ENCODE measurements at places on chromosomes 1 and 21.

GRCh38 chr1:22100168-22100567 lies 42.7 kb downstream of the WNT4 start:
- no peak for DNase-seq

DNA sequence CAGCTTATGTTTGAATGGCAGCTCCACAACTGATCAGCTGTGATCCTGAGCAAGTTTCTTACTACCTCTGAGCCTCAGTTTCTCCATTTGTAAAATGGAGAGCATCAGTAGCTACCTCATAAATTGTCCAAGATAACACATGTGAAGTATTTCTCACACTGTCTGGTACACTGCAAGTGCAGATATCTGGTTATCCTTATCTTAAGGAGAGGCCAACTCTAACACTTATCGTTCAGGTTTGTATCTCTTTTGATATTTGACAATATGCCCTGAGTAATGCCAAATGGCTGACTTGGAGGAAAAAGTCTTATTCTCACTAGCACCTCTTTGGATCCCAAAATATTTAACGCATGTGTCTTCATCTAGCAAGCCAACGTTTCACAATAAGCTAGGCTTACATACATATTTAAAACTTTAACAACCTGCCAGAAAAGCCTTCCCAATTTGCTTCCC lies 2.7 kb downstream of the CSRP1 start:
- DNase-seq, result no peak

GRCh38 chr1:39852214-39852791 lies 31.0 kb downstream of the TRIT1 start:
- no peak for DNase-seq

- no peak for DNase-seq
These were observed 70.4 kb downstream of the UBR4 start for GRCh38 chr1:19139711-19140110.

- no peak for DNase-seq
These were observed 9.7 kb downstream of the SOAT1 start for GRCh38 chr1:179303200-179303785.

DNA sequence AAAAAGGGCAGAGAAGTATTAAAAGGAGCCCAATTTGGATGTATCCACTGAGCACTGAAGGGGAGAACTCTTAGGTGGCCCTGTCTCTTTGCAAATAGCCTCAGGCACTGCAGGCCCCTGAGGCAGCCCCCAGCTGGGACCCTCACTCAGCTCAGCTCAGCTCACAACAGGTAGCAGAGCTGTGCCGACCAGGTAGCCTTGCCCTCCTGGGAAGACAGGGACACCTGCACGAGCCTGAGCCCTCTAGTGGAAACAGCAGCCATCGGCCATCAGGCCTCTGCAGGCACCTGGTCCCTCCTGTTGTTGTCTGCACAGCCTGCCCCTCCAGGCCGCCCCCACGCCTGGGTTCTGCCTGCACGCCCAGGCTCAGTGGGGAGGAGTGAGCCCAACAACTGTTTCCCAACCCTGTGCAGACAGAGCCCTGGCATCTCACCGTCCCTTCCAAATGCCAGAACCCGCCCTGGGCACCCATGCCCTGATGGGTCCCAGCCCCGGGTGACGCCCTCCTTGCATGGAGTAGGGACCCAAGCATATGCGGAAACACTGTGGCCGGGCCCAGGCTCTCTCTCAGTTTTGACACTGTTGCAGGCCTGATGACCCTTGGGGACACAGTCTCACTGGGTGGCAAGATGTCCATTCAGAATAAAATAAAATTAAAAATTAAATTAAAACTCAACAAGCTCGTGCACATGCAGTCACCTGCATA lies 60.0 kb upstream of the AJAP1 start:
- no peak for DNase-seq

GRCh38 chr1:71364236-71364635 lies 283.4 kb upstream of the ZRANB2 start:
- DNase-seq, result no peak

DNA sequence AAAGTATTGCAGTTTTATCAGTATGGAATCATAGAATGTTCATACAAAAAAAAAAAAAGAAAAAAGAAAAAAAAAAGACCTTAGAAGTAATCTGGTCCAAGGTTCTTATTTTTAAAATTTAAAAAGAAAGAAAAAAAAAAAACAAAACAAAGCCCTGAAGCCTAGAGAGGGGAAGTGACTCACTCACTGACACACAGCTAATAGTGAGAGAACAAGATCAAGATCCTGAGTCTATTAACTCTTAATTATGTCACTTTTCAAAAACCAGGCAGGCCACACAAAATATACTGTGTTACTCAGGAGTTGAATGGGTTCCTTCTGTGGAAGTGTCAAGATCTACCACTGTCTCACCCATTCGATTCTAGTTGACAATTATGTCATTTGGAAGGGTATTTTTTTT lies 433.9 kb upstream of the DAB1 start:
- DNase-seq, result no peak

DNA sequence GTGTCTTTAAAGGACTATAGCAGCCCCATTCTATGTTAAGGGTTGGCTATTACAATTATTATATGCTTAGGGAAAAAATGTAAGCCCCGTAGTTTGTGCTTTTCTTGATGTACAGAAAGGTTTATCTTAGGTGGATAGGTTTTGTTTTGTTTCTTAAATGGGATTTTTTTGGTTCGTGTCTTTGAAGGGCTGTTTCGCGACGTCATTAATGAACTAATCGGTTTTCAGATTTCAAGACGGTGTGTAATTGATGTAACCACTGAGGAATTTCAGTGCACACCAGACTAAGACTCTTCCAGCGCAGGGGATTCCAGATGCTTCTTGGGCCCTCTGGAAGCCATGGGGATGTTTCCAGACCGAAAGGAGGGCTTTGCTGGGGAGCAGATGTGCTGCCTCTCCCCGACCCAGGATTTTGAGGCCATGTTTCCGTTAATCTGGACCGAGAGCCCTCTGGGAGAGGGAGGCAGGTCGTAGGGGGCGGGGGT lies 4.8 kb upstream of the SIM2 start:
- DNase-seq, result no peak

- DNase-seq, result no peak
These were observed 9.8 kb upstream of the PHTF1 start for GRCh38 chr1:113768916-113769600.

DNA sequence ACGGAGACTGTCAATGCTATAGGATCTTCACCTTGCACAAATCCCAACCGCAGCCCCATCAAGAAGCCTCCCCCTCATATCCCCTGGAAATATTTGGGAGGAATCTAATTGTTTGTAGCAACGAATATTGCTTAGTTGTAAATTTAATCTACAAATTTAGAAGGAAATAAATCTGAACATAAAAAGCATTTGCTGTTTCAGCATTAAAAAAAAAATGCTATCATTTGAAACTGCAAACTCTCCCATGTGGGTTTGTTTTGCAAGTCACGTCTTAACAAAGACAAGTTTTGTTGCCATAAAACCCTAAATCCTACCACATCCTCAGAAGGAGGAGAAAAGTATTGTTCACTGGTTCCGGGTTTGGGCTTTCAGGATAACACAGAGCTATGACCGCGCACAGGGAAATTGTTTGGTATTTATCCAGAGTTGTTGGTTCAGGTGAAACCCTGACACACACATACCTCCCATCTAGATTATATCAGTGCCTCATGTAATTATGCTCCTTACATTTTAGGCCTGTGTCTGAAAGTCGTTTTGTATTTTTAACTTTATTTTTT lies 279.6 kb downstream of the TM2D1 start:
- no peak for DNase-seq

DNA sequence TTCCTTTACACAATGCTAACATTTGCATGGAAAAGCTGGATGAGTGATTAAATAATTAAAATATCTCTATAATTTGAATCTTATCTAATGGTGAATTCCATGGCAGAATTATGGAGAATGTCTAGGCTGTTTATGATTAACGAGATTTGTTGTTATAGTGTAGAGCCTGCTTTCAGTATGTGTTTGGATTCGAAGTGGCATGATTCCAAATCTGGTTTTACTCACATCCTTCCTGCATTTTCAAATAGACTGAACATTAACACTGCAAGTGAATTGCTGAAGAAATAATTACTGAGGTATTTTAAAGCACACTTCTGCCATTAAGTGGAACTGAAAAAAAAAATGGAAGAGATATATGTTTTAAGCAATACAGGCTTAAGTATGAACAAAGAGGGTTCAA lies 5.1 kb upstream of the NEK7 start:
- no peak for DNase-seq

DNA sequence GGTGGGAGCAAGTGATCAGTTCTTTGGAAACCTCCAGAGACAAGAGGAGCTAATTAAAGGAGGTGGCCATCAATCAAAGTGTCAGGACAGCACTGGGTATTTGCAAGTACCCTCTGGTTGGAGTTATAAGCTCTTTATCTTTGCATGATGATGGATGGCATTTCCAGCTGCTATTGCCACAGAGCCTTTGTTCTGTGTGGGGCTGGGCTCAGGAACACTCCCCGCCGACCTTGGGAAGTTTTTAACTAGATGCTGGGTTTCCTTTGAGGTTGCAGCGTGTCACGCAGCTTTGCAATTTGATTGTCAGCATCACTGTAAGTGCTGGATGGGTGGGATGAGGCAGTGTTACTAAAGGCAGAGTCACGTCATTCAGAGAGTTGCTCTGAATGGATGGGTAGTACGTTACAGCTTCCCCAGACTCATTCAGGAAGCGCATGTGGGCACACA lies 68.9 kb downstream of the CNIH3 start:
- DNase-seq, result no peak

DNA sequence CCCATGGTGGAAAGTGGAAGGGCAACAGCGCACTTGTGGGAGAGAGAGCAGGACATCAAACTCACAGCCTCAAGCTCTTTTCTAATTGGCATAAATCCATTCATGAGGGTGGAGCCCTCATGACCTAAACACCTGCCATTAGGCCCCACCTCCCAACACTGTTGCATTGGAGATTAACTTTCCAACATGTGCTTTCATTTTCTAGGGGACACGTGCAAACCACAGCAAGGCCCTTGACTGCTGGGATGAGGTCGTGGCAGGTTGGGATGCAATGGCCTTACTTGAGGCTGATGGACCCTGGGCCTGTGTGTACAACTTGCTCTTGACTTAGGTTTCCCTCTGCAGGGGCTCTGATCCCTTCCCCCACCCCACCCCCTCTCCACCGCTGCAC lies 35.9 kb upstream of the NEK2 start:
- DNase-seq, result no peak

GRCh38 chr1:26959722-26960624 lies at the start of gene KDF1:
Gene KDF1, minus strand, starts transcription at chr1:26960468. Its CDS starts 8,088 bp downstream, at chr1:26952380.
- peak; percentile 74 for DNase-seq

- DNase-seq, result no peak
These were observed 788.4 kb upstream of the PRMT6 start for GRCh38 chr1:106268070-106268469.

DNA sequence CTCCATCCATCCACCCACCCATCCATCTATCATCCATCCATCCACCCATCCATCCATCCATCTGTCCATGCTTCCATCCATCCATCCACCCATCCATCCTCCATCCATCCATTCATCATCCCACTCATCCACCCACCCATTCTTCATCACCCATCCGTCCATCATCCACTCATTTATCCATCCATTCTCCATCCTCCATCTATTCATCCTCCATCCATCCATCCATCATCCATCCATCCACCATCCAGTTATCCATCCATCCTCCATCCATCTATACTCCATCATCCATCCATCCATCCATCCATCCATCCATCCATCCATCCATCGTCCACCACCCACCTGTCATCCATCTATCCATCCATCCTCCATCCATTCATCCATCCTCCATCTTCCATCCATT lies 32.1 kb upstream of the ACTRT2 start:
- DNase-seq, result no peak

- DNase-seq, result peak; percentile 94
These were observed 18.6 kb downstream of the KCNQ4 start for GRCh38 chr1:40802078-40802741.

DNA sequence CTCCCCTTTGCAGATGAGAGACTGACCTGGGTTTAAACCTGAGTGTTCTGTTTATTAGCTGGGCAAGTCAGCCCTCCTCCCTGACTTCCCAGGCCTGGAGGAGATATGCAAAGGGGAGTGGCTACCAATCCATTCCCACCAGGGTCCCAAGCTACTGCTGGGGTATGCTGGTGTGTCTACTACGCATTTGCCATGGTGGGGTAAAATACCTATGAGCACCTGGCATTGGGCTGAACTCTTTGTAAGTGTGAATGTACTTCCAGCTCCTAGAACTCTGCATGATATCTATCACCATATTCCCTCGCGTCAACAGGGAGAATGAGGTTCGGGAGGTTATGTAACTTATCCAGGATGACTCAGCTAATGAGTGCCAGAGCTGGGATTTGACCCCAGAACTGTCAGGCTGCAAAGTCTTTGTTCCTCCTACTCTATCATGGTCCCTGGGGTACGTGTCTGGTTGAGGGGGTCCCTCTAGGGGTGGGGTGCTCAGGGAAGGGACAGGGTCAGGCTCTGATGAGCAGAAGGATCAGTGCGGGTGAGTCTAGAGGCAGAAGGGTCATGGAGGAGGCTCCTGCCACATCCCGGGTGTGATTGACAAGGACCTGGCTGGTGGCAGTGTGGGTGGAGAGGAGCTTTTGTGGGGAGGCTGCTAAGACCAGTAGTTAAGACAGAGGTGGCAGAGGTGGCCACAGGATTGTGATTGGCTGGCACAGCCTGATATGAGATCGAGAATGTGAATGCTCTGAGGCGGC lies 16.7 kb downstream of the AMPD2 start:
- no peak for DNase-seq

DNA sequence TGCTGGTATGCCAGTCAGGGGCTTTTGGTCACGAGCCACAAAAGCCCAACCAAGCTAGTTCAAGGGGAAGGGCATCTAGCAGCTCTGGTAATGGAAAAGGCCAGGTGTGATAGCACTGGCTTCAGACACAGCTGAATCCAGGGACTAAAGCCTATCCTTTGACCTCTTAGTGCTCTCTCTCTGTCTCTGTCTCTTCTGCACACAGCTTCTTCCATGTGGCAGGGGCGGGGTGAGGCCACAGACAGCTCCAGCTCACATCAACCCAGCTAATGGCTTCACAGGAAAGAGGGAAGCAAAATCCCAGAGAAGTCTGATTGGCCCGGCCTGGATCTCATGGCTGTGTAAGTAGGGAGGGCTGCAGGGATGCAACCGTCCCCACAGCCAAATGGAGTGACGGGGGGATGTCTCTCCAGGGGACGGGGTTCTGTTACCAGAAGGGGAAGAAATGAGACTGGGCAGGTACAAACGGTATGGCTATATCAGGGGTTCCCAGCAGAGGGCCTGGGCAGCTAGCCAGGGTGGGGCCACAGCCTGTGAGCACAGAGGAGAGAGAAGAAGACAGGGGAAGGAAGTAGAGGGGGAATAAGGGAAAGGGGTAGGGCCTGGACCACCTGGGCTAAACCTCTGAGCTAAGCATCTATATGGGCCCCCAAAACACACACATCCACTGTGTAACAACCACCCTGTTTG lies 42.4 kb downstream of the FBXO2 start:
- no peak for DNase-seq

GRCh38 chr1:118334506-118334905 lies 149.5 kb upstream of the SPAG17 start:
- DNase-seq, result no peak

GRCh38 chr21:24272521-24272938 lies 1334.8 kb downstream of the MRPL39 start:
- DNase-seq, result no peak

- DNase-seq, result no peak
These were observed 117.5 kb downstream of the TM2D1 start for GRCh38 chr1:61607448-61607847.
